Karpas-422 (cell line): ENCODE measurements at places on chromosomes 5 and 9. TPM values are rescaled to one million over a fixed set of nuclear protein-coding genes. Genes with fewer than 3 reads are reported as not detected.

The SOHLH1 gene
- not detected in 2 replicates for total RNA-seq

The TMEM215 gene
- not detected in 2 replicates for total RNA-seq

The IFNB1 gene
- 0.51 TPM in 1 of 2 replicates, not detected in the other for total RNA-seq

The TAF11L10 gene
- not detected in 2 replicates for total RNA-seq

The ZNF782 gene
- total RNA-seq = 8.9 and 11.0 TPM in 2 replicates
